A172 (cell line): ENCODE measurements at places on chromosomes 4 and X.

- no peak for DNase-seq
Measured at GRCh38 chrX:123405231-123405630, 221.2 kb downstream of the GRIA3 start.

GRCh38 chrX:70439016-70439415 is 5.6 kb upstream of the DLG3 start:
- no peak for DNase-seq

DNA sequence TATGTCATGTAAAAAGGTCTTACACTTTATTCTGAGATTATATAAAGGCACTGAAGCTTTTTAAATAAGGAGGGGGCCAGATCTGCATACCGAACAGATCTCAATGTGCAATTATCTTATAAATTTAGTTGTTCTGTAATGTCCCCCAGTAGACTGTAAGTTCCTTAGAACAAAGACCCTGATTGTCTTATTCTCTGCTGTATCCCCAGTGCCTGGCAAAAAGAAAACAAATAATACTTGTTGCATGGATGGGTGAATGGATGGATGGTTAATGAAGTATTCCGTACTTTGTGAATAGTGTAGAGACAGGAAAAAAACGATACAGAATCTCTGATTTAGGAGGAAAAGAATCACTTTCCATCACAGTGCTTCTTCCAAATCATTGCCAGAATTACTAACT is 141.5 kb downstream of the CHM start:
- no peak for DNase-seq

DNA sequence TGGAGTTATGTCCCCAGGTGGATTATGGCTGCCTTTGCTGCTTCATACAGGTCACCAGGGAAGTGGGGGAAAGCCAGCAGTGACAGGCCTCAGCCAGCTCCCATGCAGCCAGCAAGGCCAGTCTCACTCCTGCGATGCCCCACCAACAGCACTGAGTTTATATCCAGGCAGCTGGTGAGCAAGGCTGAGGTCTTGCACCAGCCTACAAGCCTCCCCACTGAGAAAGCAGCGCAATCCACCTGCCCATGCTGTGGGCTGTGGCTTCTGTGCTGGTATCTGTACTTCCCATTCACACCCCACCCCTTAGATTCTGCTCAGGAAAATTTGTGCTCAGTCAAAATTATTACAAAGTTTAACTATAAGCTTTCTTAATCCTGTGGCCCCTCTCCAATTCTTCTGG is 153.5 kb downstream of the HHIP start:
- DNase-seq, result no peak
